ENCODE measurements at places on chromosomes 16 and 17.

GRCh38 chr16:68081861-68082628, 3.1 kb upstream of the NFATC3 start:
- no peak for DNase-seq

- DNase-seq: no peak
These were observed 4.3 kb downstream of the SDK2 start for GRCh38 chr17:73639932-73640331.

DNA sequence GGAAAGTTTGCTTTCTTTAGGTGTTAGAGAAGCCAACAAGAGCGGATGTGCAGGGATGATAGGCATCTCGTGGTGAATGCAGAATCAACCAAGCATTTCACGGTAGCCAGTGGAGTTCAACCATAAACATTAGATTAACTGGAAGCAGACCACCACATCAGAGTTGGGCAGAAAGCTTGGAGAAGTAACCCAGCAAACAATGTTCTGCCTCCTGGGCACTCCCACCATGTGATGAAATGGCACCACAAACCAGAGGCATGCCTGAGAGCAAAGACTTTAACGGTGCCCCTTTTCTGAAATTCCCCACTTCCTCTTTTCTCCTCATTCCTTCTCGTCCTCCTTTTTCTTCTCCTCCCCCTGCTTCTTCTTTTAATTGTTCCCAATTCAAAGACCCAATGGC, 193.5 kb upstream of the ANKFN1 start:
- no peak for DNase-seq

DNA sequence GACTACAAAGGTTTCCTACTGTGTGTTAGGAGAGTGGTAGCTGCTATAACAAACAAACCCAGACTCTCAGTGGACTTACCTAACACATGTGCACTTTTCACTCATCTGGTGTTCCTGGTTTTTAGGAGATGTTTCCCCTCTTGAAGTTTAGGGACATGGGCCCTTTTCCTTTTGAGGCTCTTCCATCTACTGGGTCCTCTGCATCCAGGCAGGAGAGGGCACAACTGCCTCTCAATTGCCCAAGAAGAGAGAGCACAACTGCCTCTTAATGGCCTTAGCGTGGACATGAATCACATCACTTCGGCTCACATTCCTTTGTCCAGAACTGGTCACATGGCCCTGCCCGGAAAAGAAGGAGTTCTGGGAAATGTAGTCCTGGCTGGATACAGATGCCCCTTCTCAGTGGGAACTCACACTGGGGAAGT, 9.8 kb upstream of the TNRC6C start:
- no peak for DNase-seq

GRCh38 chr17:81153340-81153803, 11.9 kb upstream of the PVALEF start:
- peak; percentile 46 for DNase-seq

GRCh38 chr16:31130336-31130891, 5.1 kb downstream of the PRSS8 start:
- DNase-seq: no peak

DNA sequence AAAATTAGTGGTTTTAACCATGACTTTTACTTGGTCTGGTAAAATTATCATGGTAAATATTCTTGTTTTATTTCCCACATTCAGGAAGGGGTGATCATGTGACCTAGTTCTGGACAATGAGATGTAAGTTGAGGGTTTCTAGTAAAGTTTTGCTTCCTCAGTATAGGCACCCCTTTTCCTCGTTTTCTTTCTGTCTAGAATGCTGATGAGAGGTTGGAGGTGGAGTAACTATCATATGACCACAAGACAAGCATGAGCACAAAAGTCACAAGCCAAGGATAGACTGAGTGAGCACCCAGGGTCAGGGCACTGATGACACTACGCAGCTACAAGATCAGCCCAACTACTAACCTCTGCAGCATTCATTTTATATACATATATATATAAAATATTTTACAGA, 53.9 kb downstream of the MYO1D start:
- no peak for DNase-seq

GRCh38 chr17:18122990-18123753, 14.6 kb downstream of the MYO15A start:
- DNase-seq: no peak

- no peak for DNase-seq
These were observed 1.9 kb upstream of the SLC5A2 start for GRCh38 chr16:31480851-31481536.

GRCh38 chr17:35889818-35890773, 9.9 kb upstream of the CCL5 start:
- DNase-seq: peak; percentile 39

GRCh38 chr16:20242568-20243255, 84.6 kb downstream of the GP2 start:
- DNase-seq: no peak

DNA sequence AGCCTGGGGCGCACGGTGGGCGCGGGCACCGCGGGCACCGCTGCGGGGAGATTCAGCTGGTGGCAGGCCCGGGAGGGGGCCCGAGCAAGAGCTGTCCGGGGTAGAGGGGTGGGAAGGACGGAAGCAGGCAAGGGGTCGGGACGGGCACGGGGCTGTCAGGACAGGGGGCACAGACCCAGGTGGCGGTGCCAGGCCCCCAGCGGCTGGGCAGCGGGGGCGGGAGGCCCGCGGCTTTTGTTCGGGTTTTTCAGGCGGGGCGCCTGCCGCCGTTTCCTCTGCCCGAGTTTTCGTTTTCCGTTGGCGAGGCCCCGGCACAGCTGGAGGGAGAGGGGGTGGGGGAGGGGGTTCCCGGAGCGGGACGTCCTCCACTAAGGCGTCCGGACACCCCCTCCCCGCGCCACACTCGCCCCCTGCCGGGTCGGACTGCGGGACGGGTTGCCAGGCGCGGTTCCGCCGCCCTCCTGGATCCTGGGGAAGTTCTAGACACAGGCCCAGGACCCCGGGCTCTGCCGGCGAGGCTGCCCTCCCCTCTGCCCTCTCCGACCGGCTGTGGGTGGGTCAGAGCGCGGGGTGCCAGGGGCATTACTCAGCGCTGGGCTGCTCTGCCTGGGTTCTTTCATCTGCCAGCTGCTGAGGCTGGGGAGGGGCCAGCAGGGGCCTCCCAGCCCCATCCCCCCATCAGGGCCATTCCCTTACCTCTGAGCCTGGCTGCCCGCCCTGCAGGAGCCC, 543 bp downstream of the ARHGAP23 start:
- DNase-seq: no peak
